Activated T-helper 2 cell treated with anti-CD3 and anti-CD28 coated beads, Interferon-gamma antibody, Interleukin-2, Interleukin-4, amounts not matched to agents 10 μg/mL and 5 μg/mL and 100 μg/mL, durations not matched to agents 14 hours and 24 hours and 36 hours (primary cell): ENCODE measurements at places on chromosomes 5 and 9.

DNA sequence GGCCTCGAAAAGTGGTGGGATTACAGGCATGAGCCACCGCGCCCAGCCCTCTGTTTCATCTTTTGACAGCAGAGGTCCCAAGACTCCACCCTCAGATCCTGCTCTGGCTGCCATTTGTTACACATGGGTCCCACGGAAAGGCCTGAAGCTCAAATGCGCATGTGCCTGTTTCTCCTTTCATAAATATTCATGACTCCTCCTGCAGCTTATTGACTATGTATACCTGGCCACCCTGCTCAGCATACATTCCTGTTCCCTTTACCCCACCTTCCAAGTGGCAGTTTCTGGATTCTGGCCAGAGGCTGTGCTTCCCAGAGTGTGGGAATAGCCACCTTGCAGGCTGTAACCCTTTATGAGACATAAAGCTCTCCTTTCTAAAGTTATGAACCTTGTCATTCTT lies 46.5 kb downstream of the AUH start:
- DNase-seq, result no peak

GRCh38 chr9:121685146-121685794 lies 33.8 kb downstream of the DAB2IP start:
- DNase-seq, result no peak

- DNase-seq, result no peak
These were observed 465.6 kb upstream of the KIF2A start for GRCh38 chr5:61840361-61840760.

DNA sequence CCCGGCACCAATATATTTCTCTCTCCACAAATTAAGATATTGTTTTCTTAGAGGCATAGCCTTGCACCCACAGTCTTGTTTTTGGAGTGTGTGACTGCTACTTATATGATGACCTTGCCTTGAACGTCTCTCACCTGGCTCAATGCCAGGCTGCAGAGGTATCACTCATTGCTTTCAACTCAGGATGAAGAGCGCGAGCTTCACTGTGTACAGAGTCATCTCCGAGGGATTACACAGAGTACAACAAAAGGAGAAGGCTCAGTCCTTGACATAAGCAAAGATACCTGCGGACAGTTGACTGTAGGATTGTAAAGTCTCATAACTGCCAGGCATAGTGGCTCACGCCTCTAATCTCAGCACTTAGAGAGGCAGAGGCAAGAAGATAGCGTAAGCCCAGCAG lies 53.8 kb downstream of the CD180 start:
- no peak for DNase-seq

- DNase-seq, result no peak
These were observed 115.6 kb downstream of the CDK5RAP2 start for GRCh38 chr9:120464176-120464886.

- DNase-seq, result no peak
These were observed 494.3 kb downstream of the NTRK2 start for GRCh38 chr9:85163825-85164224.

- no peak for DNase-seq
These were observed 41.1 kb downstream of the XRCC4 start for GRCh38 chr5:83118471-83118870.

- DNase-seq, result no peak
These were observed 15.5 kb downstream of the C5orf15 start for GRCh38 chr5:133952729-133953567.

DNA sequence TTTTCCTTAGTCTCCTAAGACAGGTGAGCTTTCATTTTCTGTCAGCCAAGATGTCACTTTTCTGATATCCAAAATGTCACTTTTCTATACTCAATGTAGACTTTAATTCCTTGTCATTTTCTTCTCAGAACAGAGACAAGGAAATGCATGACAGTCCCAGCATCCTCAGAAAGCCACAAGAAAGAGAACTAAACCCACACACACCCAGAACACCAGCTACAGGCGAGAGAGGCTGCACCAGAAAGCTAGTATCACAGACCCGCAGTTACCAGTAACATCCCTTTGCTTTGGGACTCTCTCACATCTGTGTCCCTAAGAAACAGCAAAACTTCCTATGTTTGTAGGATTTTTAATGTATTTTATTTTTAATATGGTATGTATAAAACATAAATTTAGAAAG lies 17.1 kb downstream of the TRMO start:
- DNase-seq, result peak; percentile 47

GRCh38 chr5:126536874-126537273 lies 58.1 kb downstream of the ALDH7A1 start:
- DNase-seq, result no peak

- DNase-seq, result no peak
These were observed 27.2 kb downstream of the NEK6 start for GRCh38 chr9:124284940-124285441.

GRCh38 chr5:112958093-112959088 lies 18.2 kb upstream of the DCP2 start:
- no peak for DNase-seq

DNA sequence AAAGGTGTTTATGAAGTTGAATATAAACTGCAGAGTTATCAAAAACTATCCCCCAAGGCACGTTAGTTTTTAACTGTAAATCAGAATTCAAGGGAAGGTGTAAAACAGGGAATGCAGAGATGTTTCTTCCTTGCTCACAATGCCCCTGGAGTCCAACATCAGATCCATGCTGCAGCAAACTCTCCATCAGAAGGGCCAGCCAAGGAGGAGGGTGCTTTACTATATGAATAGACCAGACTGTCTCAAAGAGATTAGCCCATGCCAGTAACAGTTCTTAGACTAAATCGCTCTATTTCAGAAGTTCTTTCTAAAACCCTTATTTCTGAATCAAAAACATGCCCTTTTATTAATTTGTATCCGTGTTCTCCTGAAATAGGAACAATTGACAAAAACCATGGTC lies 362.8 kb upstream of the RPS23 start:
- no peak for DNase-seq

- no peak for DNase-seq
These were observed 532.1 kb downstream of the PDE4D start for GRCh38 chr5:59361454-59361853.

GRCh38 chr9:116191576-116192415 lies 38.2 kb downstream of the PAPPA start:
- DNase-seq, result no peak

DNA sequence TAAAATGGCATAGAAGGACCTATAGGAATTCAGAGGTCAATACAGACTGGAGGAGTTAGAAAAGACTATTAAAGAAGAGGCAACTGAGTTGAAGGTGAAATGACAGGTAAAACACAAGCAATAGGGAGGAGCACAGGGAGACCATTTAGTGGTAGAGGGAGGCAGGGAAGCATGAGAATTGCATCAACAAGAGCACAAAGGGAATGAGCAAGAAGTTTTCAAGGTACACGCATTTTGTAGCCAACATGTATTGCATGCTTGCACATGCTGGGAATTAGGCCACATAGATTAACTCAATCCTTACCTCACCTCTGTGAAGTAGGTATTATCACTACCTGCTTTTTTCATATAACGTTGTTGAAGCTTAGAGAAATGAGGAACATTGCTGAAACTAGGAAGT lies 42.3 kb downstream of the PLPP1 start:
- DNase-seq, result no peak

DNA sequence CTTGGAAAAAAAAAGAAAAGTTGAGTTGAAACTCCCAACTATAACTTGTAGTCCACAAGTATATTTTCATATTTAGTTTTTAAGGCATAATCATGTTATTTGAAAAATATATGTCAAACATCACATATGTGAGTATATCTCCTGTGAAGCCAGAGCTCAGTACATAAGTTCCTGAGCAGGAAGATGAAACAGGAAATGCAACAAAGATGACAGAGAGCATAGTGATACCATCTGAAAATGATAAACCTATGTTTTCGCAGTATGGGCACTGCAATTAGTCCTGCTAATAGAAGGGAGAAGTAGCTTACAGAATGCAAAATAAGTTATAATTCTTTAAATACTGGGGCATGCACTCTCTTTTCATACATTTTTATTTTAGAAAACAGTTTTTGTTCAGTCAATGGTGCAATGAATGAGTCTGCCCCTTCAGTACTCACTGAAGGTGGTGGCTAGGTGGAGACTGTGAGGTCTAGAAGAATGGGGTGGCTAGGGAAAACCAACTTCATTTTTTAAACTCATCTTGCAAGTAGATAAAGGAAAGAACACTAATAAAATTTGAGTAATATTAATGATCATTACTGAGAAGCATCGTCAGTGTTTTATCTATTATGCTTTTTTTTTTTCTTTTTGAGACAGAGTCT lies 54.1 kb upstream of the FYB1 start:
- no peak for DNase-seq

DNA sequence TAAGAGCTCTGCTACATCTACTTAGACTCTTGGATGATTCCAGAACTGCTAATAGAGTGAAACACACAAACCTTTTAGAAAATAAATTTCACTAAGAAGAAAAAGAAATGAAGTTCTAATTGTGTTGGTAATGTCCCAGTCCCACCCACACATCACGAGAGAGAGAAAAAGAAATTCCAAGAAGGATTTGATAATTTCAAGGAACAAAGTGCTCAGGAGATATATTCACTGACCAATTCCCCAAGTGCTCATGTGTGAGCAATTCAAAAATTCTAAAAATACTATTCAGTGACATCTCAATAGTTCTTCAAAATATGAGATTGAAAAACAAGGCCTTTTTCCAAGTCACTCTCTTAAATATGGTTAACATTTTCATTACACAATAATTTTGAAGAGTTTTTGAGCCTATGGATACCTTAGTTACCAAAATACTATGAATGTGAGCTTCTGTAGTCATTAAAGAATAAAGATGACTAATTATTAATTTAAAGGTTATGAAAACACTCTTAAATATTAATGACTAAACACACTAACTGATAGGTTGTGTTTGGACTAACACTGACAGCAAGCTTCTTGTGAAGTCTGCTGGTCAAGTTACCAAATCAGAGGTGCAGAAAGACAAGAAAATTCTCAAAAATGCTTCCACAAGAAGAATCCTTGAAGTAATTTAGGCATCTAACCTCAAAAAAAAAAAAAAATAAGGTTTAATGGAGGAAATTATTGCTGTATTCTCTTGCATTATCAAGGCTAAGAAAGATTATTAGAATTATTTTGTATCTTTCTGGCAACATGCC lies 245.3 kb downstream of the PDE4D start:
- no peak for DNase-seq

DNA sequence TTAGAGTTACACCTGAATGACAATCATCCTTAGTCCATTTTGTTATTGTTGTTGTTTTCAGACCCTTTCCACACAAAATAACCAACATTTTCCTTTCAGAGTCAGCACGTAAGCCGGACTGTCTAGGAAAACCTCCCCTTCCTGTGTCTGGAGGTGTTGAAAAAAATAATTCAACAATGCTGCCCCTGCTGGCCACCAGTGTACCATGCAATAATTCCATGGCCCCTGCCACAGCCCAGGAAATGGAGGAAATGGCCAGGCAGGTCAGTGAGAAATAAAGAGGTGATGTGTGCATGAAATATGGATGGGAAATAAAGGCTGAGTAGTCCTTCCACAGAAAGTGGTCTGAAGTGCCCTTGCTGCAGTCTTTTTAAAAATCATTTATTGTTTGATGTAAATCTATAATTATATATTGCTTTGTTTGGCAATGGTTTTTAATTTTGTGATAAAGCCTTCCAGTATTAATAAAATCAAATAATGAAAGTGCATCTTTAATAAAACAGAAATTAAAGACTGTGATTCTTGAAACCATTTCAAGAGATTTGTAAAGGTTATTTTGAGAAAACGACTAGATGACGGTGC lies 152.8 kb upstream of the PAPPA start:
- no peak for DNase-seq

DNA sequence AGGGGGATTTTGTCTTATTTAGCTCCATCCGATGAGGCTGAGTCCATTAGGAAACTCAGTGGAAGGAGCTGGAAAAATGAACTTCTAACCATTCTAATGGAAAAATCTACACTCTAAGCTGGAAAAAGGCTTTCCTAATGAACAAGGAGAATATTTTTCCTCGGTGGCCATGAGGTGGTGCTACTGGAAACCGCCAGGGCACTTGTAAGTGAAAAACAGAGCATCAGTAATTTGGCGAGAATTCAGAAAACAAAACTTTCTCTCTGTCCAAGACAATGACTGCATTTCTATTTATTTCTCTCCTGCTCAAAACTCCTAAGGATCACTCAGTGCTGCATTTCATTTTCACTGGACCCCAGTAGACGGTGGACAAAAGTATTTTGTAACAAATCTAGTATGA lies 237.6 kb downstream of the TENT4A start:
- DNase-seq, result no peak

DNA sequence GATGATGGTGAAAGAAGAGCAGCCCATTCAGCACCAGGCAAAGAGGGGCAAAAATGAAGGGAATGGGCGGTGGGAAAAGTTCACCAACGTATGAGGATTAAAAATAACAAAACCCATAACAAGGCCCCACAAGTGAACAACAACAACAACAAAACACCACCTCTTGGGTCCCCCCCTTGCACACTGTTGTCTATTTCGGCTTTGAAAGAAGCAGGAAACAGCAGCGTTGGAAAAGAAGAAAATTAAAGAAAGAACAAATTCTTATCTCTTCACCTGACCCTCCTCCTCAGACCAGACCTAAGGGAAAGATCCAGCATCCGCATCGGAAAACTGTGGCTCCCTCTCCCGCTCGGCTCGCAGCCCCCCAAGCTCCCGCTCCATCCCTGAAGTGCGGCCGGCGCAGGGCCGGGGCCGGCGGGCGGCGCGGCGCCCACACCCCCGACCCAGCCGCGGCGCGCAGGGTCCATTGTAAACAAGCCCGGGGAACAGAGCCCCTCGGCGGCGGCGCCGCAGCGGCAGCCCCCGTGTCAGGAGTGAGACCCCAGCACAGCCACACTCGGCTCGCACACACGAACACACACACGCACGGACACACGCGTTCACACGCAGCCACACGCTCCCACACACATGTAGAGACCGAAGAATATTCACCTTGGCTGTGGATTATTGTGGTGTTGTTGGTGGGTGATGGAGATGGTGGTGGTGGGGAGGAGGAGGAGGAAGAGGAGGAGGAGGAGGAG lies 535 bp downstream of the RFX3 start:
- DNase-seq, result no peak

GRCh38 chr9:107363516-107364152 lies 80.6 kb downstream of the RAD23B start:
- DNase-seq, result no peak
